Smooth muscle cell of the pulmonary artery (primary cell): ENCODE measurements at places on chromosomes 7 and 10. TPM values are rescaled to one million over a fixed set of nuclear protein-coding genes. Genes with fewer than 3 reads are reported as not detected.

TMEM229A gene
- 0.07 and 0.39 TPM in 2 replicates for total RNA-seq

PPP3CB gene
- 48.5 and 59.4 TPM in 2 replicates for total RNA-seq

CACNB2 gene
- total RNA-seq = 0.20 and 0.36 TPM in 2 replicates

CTAGE15 gene
- 0.36 TPM in 1 of 2 replicates, not detected in the other for total RNA-seq

COX19 gene
- 9.8 and 10.1 TPM in 2 replicates for total RNA-seq

POMZP3 gene
- total RNA-seq = 1.5 and 3.5 TPM in 2 replicates

CTAGE6 gene
- 1.1 and 1.7 TPM in 2 replicates for total RNA-seq

PGAM2 gene
- 0.52 and 3.3 TPM in 2 replicates for total RNA-seq

ZNF487 gene
- total RNA-seq = 4.4 and 10.1 TPM in 2 replicates

GPER1 gene
- 3.2 and 5.3 TPM in 2 replicates for total RNA-seq

ADGRA1 gene
- not detected in 2 replicates for total RNA-seq

PIK3AP1 gene
- total RNA-seq = 0.13 TPM in 1 of 2 replicates, not detected in the other
